Kidney epithelial cell (primary cell): ENCODE measurements at places on chromosomes 1 and 21.

GRCh38 chr21:23524685-23525084 is 2082.6 kb downstream of the MRPL39 start:
- no peak for DNase-seq

DNA sequence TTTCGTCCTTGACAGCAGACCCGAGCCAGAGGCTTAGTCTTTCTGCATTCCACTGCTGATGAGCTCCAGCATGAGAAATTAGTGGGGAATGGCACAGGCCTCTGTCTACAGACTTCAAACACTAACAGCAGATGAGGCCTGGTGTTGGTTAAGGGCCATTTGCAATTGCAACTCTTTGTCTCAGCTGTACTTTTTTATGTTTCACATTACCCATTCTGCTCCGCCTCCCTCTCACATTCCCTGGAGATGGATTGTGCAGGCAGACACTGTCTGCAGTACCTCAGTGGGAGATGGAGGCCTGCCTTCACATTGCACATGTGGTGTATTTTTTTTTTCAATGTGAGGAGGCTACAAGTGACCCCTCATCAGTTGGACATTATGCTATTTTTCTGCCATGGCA is 370.2 kb downstream of the DUSP10 start:
- DNase-seq: no peak

GRCh38 chr1:44213222-44214112 is at the start of gene DMAP1:
Gene DMAP1, plus strand, starts transcription at chr1:44213471. Its CDS starts 283 bp downstream, at chr1:44213754.
- no peak for DNase-seq

- no peak for DNase-seq
Observed at GRCh38 chr1:154840269-154841176, 29.6 kb downstream of the KCNN3 start.

DNA sequence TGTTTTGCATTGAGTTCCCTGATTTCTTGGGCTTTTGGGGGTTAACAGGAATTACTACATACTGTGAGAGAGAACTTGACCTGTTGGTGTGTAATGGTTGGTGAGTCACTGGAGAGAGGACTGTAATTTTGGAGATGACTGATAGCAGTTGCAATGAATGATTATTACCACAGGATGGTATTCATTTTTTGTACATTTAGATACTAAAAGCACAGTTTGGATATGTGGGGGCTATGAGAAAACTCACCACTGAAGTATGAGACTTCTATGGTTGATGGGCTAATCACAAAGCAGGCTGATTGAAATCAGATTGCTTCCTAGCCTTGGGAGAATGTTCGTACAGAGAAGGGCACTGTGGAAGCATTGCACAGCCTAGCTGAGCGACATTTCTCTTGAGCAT is 1571.3 kb upstream of the PRMT6 start:
- DNase-seq: peak; percentile 12

DNA sequence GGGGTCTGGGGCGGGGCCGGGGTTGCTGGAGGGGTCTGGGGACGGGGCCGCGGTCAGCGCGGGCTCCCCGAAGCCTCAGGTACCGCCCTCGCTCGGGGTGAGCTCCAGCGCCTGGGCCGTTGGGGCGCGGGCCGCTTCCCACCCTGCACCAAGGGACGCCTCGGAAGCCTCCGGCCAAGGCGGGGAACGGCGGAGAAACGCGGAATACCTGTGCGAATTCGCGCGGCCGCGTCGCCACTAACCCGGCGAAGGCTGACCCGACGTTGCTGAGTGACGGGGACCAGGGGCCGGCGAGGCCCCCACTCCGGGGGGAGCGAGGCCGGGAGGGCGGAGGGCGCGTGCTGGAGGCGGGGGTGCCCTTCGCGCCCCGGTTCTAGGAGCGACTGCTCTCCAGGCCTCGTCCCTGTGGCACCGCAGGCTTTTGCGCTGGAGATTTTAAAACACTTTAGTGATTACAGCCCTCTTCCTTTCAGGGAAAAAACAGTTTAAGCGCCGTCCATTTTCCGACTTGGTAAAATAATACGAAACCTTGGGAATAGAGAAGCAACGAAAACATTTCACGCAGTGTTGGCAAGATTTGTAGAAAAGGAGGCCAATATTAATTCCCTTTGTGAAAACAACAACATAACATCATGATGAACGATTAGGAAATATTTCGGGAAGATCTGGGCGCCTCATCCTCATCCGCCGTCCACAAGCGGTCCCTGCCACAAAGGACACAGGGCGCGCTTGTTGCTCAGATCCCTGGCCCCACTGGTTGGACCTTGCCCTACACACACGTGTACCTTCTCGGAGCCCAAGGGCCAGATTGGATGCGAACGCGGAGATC is 971 bp upstream of the GNG4 start:
- DNase-seq: no peak

- DNase-seq: no peak
Observed at GRCh38 chr1:8075511-8076051, 49.5 kb upstream of the ERRFI1 start.

DNA sequence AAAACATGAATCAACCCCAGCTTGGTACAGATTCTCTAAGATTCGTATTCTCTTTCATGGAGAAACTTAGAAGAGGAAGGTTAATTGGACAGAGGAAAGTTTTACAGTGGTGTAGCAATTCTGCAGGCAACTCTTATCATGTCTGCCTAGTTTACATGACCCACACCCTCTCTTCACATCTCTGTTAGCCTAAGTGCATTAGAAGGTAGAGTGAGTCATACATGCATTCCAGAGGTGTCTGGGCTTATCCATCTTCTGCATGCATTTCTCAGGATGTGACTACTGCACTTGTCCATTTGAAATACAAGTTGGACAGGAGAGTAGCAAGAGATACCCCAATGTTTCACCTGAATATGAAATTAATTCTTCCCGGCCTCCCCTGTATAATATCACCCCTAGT is 578.4 kb upstream of the NCAM2 start:
- no peak for DNase-seq

- no peak for DNase-seq
Observed at GRCh38 chr1:115071012-115071664, 18.2 kb downstream of the TSPAN2 start.

DNA sequence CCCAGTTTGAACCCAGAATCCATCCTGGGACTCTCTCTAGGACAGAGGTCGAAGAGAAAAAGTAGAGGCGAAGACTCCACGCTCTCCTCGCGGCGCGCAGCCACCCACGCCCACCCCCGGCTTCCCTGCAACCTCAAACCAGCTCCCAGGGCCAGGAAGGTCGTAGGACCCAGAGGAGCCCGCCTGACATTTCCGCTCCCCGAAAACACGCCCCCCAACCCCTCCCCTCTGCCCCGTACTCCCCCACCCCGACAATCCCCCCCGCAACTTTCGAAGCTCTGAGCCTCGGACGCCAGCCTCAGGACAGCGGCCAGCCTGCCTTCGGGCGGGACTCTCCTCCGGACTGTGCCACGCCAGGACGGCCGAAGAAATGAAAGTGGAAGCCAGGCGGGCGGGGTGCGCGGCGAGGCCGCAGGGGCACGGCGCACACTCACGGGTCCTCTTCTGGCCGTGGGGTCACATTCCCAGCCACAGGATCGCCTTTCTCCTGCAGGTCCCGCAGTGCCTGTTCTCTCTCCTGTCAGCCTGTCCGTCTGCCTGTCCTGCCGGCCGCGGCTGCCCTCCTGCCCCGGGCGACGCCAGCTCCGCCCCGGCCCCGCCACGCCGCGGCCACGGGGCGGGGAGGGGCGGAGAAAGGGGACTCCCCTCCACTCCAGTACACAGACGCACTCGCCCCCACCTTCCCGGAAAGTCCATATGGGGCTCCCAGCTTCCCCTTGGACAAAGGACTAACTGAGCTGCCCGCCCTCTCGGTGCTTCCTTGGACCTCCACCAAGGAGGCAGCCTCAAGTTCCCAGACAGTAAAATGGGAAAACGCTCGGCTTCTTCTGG is at the start of gene MOB3C:
MOB3C (minus strand) TSS at position 535 of the 831 bp plus-strand sequence. CDS start 3,490 bp downstream, outside the sequence.
- no peak for DNase-seq

- no peak for DNase-seq
Observed at GRCh38 chr21:45512626-45513002, 29.6 kb downstream of the SLC19A1 start.

DNA sequence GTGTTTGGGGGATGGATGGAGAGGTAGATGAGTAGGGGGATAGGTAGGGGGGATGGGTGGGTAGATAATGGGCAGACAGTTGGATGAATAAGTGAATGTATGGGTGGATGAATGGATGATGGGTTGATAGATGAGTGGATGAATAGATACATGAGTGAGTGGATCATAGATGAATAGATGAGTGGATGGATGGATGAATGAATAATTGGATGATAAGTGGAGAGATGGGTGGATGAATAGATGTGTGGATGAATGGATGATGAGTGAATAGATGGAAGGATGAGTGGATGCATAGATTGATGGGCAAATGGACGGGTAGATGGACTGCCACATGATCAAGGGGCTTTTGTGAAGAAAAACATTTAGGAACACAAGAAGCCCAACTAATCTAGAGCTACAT is 133.3 kb upstream of the F3 start:
- DNase-seq: no peak

DNA sequence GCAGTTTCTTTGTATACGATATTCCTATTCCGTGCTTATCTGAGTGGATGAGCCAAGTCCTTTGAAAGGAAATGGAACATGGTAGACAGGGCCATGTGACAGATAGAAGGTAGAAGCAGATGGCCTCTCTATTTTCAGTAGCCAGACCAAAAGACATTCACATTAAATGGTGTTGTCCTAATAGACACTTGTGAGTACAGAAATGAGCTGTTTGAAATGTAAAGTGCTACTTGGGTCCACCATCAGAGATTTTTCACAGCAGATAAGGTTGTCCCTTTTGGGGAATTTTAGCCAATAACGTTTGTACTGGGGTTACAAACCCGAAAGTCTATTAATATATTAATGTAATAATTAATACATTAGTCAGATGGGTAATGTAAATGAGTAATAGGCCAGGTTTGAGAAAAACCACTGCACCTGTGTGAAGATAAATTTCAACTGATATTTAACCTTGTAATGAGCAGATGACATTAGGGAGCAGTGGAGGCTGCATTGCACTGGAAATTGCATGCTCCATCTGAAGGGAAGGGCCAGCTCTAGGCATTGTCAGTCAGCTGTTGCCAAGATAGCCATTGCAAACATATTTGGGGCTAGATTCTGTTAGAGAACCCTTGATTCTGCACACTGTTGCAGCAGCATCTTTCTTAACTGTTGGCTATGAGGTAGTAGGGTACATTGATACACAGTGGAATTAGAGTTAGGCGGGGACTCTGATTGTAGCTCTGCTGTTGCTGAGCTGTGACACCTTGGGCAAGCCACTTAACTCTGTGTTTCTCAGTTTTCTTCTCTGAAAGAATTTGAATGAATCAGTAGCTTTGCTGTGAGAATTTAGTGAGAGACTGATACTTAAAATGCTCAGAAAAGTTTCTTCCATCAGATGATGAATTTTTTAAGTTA is 43.8 kb downstream of the FGGY start:
- no peak for DNase-seq

GRCh38 chr1:151802372-151802771 is 2.8 kb downstream of the LINGO4 start:
- no peak for DNase-seq
